Epithelial cell of proximal tubule (primary cell): ENCODE measurements at places on chromosomes 2 and 18.

- no peak for DNase-seq
These were observed 7.5 kb downstream of the SERTAD2 start for GRCh38 chr2:64646007-64646880.

DNA sequence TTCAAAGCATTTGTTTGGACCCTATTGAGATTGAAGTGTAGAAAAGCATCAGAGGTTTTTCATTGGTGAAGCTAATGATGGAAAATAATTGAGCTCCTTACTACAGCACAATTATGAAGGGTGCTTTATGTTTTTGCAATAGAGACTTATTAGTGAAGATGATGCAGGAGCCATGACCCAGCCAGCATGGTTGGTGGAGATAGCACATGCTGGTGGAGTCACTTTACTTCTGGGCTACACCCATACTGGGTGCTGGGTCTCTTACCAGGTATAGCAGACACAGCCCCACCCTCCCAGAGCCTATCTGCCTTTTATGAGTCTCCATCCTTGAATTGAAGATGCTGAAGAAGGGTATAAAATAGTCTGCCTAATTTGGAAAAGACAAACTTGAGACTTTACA lies 3.6 kb downstream of the ACP1 start:
- no peak for DNase-seq

GRCh38 chr2:215917953-215918620 lies 95.3 kb downstream of the MREG start:
- peak; percentile 50 for DNase-seq

GRCh38 chr2:172896661-172897081 lies 161.0 kb downstream of the RAPGEF4 start:
- no peak for DNase-seq

DNA sequence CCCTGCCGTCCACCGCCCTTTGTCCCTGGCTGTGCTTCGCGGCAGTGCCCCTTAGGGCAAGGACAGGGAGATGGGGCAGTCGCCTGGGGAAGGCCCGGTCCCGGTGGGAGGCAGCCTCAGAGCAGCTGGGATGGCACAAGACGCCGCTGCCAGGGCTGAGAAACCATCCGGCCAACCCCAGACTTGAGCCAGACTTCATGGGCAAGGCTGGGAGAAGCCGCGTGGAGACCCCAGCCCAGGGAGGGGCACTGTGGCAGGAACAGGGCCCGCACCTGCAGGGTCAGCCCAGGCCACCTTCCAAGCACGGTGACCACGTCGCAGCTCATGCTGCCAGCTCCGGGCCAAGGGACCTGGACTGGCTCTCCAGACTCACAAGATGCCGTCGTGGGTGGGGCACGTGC lies 84.0 kb downstream of the NFATC1 start:
- DNase-seq: no peak

DNA sequence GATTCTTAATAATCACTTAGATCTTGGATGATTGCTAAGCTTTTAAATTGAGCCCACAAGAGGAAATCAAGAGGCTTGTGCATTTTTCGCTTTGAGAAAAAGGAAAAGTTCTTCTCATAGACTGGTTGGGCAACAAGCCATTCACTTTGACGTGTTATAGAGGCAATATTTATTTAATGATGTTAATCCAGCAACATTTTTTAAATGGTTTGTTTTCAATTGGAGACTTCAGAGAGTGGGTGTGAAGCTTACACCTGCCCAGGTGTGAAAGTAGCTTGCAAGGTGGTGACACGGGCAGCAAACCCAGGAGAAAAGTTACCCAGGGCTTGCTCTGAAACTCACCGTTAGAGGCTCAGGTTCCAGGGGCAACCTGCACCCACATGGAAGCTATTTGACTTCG lies 858.9 kb downstream of the GALR1 start:
- no peak for DNase-seq

DNA sequence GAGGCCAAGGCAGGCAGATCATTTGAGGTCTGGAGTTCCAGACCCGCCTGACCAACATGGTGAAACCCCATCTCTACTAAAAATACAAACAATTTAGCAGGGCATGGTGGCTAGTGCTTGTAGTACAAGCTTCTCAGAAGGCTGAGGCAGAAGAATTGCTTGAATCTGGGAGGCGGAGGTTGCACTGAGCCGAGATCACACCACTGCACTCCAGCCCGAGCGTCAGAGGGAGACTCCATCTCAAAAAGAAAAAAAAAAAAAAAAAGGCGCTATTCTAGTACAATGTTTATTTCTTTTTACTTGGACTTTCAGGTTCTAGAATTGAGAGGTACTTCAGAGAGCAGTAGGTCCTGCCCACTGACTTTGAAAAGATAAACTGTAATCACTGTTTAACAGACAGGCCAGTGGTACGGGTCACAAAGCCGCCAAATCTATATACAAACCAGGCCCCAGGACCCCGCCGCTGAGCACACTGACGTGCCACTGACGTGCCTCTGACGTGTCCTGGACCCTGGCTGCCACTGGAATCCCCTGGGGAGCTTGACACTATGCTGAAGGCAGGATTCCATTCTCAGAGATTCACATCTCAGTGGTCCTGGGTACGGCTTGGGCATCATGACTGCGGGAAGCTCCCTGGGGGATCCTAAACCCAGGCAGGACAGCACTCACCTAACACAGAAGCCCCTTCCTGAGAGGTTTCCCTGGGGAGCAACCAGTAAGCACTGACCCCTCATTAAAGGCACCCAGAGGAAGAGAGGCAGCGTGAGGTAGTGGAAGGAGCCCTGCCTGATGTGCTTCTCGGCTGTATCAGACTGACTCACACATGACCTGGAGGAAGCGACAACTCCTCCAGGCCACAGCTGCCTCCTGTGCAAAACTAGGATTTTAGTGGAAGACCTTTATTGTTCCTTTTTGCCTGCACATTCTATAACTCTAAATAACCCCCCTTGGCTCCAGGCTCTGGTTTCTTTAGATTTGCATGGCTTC lies 197.8 kb upstream of the MEIS1 start:
- no peak for DNase-seq

GRCh38 chr2:50975546-50975945 lies 56.4 kb downstream of the NRXN1 start:
- no peak for DNase-seq

GRCh38 chr2:88855620-88856408 lies 164.3 kb downstream of the RPIA start:
- no peak for DNase-seq

DNA sequence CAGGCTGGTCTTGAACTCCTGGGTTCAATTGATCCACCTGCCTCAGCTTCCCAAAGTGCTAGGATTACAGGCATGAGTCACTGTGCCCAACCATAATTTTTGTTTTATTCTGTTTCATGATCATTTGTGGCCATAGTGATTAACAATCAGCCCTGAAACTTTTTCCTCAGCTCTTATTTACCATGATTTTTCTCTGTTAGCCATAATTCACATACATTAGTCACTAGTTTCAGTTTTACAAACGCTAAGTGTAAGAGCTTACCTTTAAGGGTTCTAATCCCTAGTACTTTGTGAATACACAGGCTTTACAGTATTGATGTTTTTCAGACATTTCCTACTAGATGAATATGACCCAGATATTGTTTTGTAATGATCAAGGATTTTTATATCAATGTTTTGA lies 216.1 kb downstream of the DPP4 start:
- DNase-seq: no peak

DNA sequence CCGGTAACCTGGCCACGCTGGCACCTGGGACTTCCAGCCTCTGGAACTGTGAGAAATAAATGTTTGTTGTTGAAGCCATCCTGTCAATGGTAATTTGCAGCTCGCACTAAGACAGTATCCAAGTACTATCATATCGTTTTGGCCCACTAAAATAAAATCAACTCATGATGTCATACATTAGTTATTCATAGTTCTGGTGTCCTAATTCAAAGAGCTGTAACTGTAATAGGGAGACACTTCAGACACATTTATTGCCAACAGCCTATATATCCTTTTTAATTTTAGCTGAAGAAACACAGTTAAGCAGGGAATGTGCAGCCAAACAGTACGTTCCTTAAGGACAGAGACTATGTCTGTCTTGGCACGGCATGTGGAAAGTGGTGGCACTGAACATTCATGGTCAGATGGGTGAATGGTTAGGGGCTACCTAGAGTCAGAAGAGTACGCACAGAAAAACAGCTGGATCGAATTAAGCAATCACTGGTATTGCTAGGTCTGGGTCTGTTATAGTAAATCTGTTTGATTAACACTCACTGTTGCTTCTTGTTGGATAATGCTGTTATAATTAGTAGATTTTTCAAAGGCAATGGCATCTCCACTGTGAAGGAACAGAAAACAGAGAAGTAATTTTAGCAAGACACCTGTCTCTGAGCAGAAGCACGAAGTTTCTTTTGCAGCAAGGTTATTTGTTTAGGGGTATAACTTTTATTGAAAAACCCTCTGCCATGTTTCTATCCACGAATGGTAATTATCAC lies 41.3 kb upstream of the CREG2 start:
- DNase-seq: no peak

DNA sequence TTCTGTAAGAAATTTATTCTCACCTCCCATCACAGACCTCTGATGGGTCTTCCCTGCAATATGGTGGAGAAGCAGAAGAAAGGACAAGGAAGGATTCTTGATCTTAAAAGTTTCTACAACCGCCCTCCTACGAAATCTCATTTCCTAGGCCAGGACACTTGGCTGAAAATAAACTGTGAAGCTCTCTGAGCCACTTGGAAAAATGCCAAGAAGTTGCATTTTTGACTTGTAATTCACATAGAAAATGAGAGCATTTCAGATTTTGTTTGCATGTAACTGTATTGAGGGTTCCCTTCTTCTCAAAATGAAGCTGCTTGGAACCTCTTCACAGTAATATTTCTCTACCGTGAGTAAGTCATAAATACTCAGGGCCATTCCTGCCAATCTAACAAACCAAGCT lies 458.3 kb upstream of the SLC14A2 start:
- no peak for DNase-seq

DNA sequence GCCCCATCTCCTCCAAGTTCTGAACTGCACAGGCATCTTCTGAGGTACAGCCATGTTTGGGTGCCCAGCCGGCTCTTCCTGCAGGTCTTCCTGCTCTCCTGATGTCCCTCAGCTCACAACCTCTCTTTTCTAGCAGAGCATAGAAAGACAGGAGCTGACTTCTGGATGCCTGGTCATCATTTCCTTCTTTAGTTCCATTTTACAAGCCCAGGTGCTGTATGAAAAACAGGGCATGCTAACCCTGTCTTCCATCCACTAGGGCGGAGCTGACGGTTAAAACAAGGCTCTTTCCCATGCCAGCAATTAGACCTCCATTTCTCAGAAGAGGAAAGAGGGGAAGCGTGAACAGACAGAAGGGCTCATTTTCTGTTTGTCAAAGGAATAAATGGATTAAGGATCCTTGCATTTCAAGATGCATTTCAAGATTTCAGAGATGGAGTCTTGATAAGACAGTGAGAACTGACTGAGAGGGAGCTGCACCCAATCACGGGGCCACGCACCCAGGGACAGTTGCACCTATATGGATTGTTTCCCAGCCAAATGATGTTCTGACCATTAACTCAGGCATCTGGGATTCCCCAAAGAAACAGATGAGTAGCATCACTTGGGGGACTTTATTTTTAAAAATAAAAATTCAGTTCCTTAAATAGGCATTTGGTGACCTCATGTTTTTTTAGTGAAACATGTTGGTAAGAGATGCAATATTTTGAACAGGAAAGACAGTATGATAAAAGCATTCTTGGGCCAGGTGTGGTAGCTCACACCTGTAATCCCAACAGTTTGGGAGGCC lies 45.8 kb upstream of the EML6 start:
- DNase-seq: no peak

- DNase-seq: no peak
These were observed 30.9 kb downstream of the METTL21A start for GRCh38 chr2:207594264-207594663.

GRCh38 chr2:217162533-217162932 lies 302.7 kb upstream of the TNP1 start:
- no peak for DNase-seq

DNA sequence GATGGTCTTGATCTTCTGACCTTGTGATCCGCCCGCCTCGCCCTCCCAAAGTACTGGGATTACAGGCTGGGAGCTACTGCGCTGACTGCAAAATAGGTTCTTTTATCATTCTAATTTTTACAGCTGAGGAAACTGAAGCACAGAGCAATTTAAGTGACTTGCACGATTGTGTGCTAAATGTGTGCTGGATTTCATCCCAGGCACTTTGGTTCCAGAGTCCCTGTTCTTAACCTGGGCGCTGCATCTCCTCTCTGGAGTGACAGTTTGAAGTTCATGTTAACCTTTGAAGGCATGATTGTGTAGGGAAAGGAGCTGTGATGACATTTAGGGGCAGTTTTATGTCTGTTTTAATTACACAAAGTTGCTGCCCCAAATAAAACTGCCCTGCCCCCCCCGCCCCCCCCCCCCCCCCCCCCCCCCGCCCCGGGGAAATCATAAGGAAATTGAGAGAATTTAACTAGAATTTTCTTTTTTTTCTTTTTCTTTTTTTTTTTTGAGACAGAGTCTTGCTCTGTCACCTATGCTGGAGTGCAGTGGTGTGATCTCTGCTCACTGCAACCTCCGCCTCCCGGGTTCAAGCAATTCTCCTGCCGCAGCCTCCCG lies 5.6 kb downstream of the ACSL3 start:
- no peak for DNase-seq

DNA sequence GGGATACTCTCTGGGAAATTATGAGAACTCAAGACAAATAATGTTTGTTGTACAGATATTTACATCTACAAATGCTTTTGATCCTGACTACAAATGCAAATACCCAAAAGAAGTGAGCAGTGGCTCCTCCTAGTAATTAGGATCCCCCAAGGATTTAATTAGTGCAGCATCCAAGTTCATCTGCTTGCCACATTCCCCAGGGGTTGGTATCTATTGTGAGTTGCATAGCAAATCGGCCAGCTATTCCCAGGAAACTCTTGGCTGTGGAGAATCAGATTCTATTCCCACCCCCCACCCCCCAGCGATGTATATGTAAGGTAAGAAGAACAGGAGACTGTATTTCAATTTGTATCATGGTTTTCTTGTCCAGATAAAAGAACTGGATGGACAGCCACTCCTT lies 725.1 kb upstream of the CDH7 start:
- no peak for DNase-seq

DNA sequence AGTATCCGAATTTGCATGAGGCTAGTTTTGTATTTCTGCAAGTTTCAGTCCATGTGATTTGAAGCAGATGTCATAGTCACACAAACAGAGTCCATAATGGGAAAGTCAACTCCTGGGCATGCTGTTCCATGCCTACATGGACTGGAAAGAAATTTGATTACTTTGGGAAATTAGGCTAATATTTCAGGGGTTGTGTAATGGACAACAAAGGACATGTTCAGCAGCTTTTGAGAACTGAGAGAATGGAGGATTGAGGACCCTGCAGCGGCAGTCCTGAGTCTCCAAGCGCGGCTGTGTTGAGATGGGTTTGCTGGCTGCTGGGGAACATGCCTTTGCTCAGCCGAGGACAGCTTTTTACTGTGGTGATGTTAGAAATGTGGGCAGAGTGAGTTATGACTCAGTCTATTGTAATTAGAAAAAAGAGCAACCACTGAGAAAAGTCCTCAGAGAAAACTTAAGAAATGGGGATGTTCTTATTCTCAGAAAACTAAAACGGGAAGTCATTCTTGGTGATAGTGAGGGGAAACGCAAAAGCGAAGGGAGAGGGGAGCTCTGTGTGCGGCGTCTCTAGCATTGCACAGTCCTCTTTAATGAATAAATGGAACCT lies 149.2 kb downstream of the FAM210A start:
- DNase-seq: no peak

GRCh38 chr18:8140841-8141501 lies 468.3 kb upstream of the RAB12 start:
- no peak for DNase-seq
